ENCODE measurements at places on chromosomes 12 and 14. TPM values are rescaled to one million over a fixed set of nuclear protein-coding genes. Genes with fewer than 3 reads are reported as not detected.

Gene FGD4
- 2.2 TPM for total RNA-seq

Gene SPIC
- total RNA-seq, result not detected

Gene TBC1D30
- total RNA-seq, result 1.7 TPM

Gene KRT5
- not detected for total RNA-seq

Gene SYT10
- not detected for total RNA-seq

Gene TMEM260
- total RNA-seq, result 3.5 TPM

Gene C12orf56
- not detected for total RNA-seq

Gene HHIPL1
- total RNA-seq, result 0.29 TPM

Gene WNT1
- total RNA-seq, result not detected

Gene SLC17A8
- not detected for total RNA-seq

Gene FAM186B
- total RNA-seq, result 0.16 TPM

Gene ZNF385A
- total RNA-seq, result 17.2 TPM

Gene EXOC3L4
- 2.0 TPM for total RNA-seq

Gene PLCZ1
- not detected for total RNA-seq

Gene ACSM4
- total RNA-seq, result not detected

Gene RTL1
- 0.32 TPM for total RNA-seq

Gene SERPINA9
- not detected for total RNA-seq

Gene PPP1R36
- total RNA-seq, result 0.24 TPM

Gene ANO4
- total RNA-seq, result 0.11 TPM

Gene BEGAIN
- total RNA-seq, result 11.8 TPM

Gene RERG
- 0.22 TPM for total RNA-seq

Gene AKAP5
- total RNA-seq, result 0.46 TPM

Data from A549 treated with RU486 at 1 μM for 4 hours (cell line).